ENCODE measurements at places on chromosomes 13 and 19.

DNA sequence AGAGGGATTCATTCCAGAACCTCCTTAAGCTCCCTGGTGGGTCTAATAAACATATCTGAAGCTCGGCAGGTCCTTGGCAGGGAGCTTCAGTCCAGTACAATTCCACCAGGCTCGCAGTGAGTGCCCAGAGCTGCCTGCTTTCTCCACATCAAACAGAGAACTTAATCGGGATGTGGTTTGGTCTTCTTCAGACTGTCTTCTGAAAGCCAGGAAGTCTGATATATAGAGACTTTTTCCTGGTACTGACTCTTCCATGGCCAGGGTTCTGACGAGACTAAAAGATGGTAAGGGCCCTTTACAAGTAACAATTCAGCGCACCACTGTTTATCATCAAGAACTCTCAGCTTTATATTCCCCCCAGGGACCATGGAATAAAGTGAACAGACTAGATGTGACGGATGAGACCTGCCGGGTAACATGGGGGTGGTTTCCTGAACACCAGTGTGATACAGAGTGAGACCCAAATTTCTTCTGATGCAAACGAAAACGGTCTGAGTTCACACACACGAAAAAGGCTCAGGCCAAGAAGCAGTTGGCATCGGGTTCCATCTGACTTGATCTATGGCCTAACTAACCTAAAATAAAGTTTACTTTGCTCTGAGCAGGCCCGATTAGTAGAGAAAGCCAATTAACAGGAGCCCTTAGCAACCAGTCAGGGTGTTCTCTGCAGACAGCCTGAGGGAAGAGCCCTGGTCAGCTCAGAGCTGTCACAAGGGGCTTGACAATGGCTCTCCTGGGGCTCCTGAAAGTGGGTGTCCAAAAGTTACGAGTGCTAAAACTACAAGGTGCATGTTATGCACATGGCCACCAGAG, 29.0 kb downstream of the RANBP3 start:
- DNase-seq, result no peak

- DNase-seq, result no peak
Observed at GRCh38 chr13:97234742-97235141, 12.6 kb downstream of the MBNL2 start.

GRCh38 chr19:3513229-3514140, 7.4 kb downstream of the FZR1 start:
- no peak for DNase-seq

GRCh38 chr19:18203408-18203862, 407 bp downstream of the RAB3A start:
- DNase-seq, result no peak

DNA sequence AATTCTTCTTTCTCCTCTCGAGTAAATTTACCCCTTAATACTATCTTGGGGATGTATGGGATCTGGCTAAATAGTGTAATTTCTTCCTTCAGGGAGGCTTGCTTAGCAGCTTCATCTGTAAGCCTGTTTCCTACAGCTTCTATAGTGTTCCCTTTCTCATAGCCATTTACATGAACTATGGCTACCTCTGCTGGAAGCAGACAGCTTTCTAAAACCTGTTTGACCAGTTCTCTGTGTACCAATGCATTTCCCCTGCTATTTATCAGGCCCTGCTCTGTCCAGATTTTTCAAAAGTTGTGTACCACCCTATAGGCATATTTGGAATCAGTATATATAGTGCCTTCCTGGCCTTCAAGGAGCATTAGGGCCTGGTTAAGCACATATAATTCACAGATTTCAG, 113.6 kb upstream of the PCDH9 start:
- no peak for DNase-seq

DNA sequence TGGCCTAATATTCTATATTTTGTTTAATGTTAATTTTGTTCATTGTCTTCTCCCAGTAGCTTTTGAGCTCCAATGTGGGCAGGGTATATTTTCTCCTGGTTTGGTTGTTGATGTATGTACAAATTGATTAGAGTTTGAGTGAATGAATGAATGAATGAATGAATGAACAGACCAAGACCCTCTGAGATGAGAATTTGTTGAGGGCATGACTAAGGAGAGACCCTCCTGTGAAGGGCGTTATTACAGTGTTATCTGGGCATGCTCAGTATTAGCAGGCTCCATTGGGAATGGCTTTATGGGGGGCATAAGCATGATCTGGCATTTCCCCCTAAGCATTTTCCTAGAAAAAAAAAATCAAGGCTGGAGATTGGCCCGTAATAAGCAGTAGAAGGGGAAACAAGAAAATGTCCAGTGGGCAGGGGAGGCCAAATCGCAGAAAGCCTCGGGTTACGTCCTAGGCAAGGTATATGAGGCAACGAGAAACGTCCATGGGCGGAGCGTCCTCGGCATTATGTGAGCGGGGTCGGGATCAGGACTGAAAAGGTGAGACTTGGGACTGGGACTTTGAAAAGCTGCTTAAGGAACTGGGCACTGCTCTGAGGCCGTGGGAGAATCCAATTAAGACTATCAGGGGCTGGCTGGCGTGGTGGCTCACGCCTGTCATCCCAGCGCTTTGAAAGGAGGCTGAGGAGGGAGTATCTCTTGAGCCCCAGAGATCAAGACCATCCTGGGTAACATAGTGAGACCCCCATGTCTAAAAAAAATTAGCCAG, 904 bp upstream of the ARHGAP33 start:
- DNase-seq, result no peak
